ENCODE measurements at places on chromosomes 1 and 21. TPM values are rescaled to one million over a fixed set of nuclear protein-coding genes. Genes with fewer than 3 reads are reported as not detected.
A peak's percentile ranks its signal among the peaks of the same experiment; 100 is the strongest.

GRCh38 chr1:16614361-16615252, 1.2 kb upstream of the NBPF1 start:
- no peaks in the 10 kb centered on the region for H3K36me3 ChIP-seq
- DNase-seq = no peak
- peaks cover 13% of the 10 kb centered on the region for H3K27me3 ChIP-seq
- no peak overlapping the region for H3K27ac ChIP-seq
- no peak overlapping the region for H3K4me3 ChIP-seq
- peaks cover 4% of the 10 kb centered on the region for H3K4me1 ChIP-seq

DNA sequence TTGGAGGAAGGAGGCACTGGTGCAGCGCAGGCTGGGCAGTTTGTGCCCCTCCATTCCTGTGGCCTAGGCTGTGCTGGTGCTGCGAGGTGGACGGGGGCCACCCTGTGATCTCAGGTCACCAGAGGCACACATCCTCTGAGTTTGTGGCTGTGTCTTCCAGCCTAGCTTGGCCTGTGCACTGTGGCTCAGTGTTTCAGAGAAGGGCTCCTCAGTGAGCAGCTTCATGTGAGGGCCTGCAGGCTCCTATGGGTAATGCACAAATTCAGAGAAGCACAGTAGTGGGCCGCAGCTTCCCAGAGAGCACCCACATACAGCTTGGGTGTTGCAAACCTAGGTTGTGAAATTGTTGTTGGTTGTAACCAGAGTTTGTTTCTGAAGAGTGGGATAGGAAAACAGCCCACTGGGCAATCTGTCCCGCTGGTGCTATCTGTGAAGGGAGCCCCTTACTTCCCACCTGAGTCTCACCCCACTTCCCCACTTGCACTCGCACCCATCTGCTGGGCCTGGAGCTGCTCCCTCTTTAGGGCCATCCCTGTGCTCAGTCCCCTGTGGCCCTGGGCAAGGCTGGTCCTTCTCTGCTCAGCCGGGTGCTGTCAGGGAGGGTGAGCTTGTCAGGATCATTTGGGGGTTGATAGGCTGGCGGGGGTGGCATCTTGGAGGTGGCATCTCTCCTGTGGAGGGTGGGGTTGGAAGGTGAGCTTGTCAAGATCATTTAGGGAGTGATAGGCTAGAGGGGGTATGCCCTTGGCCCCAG, 30.2 kb downstream of the SNAP47 start:
- peaks cover 24% of the 10 kb centered on the region for H3K36me3 ChIP-seq
- no peaks in the 10 kb centered on the region for H3K27me3 ChIP-seq
- DNase-seq = no peak
- H3K4me3 ChIP-seq = no peak overlapping the region
- no peak overlapping the region for H3K27ac ChIP-seq
- H3K4me1 ChIP-seq = peaks cover 14% of the 10 kb centered on the region

DNA sequence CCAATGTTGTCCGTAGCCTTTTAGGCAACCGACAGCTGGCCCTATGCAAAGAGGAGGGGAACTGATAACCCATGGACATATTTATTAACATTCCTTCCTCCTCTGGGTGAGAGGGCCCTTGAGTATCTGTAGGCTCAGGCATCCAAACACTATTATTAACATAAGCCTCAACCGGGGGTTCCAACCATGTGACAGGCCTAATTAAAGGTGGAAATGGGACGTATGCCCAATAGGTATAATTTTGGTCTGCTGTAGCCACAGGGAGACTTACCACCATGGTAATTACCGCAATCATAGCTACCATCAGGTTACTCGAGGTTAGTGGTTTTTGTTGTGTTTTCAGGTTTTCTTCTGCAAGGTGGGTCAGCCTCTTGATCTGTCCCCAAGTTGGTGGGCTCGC, 5.3 kb downstream of the DAP3 start:
- DNase-seq = no peak
- no peak overlapping the region for H3K4me3 ChIP-seq
- no peak overlapping the region for H3K27ac ChIP-seq

GRCh38 chr1:235648954-235649367, 623 bp downstream of the GNG4 start:
- H3K4me3 ChIP-seq = peak overlapping the region; percentile 63
- H3K27ac ChIP-seq = no peak overlapping the region
- no peak for DNase-seq
- peaks cover 1% of the 10 kb centered on the region for H3K27me3 ChIP-seq
- no peaks in the 10 kb centered on the region for H3K36me3 ChIP-seq

DNA sequence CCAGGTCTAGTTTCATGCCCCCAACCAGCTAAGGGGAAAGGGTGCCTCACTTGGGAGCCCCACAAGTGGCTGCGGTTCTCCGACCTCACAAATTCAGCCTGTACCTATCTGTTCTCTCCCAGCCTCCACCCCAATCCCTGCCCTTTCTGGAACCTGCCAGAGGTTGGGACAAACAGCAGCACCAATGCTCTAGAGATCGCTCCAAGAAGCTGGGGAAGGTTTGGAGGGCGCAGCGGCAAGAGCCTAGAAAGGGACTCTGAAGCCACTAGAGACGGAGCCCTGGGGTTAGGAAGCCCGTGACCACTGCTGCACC, 243.4 kb upstream of the VAMP3 start:
- H3K4me1 ChIP-seq = no peaks in the 10 kb centered on the region
- H3K27ac ChIP-seq = no peak overlapping the region
- no peak overlapping the region for H3K4me3 ChIP-seq
- H3K27me3 ChIP-seq = peaks cover 4% of the 10 kb centered on the region

The DEPDC1 gene
- 16.8 TPM for total RNA-seq

All from GM12878 (cell line).